ENCODE measurements at places on chromosomes 2 and 18.

DNA sequence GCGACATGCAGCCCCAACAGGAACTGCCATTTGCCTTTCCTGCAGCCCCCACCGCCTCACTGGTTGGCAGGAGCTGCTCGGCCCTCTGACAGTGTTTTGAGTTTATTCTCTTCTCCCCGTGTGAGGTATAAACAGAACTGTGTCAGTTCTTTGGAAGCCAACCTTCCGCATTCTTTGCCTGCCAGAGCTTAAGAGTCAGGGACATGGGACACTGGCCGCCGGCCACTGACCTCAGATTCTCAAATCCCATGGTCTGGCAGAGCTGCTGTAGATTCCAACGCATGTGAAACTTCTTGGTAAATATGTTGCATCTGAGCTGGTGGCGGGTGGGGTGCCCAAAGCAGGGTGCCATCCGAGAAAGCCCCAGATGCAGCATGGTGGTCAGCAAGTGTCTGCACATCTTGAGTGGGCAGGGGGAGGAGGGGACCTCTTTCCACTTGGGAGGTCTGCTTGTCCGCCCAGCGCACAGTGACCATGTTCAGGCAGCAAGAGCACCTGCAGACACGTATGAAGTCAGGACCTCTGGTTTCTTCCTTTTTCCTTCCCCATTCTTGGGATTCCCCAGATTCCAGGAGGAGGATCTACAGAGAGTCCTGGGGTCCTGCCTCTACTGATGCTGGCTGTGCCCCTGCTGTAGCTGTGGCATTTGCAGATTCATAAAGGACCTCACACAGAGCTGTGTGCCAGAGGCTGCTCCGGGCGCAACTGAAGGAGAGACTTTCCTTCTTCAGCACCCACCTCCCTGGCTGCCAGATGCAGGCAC lies 23.8 kb downstream of the ASB18 start:
- no peak for DNase-seq

GRCh38 chr2:43488737-43489136 lies 107.1 kb downstream of the THADA start:
- no peak for DNase-seq

DNA sequence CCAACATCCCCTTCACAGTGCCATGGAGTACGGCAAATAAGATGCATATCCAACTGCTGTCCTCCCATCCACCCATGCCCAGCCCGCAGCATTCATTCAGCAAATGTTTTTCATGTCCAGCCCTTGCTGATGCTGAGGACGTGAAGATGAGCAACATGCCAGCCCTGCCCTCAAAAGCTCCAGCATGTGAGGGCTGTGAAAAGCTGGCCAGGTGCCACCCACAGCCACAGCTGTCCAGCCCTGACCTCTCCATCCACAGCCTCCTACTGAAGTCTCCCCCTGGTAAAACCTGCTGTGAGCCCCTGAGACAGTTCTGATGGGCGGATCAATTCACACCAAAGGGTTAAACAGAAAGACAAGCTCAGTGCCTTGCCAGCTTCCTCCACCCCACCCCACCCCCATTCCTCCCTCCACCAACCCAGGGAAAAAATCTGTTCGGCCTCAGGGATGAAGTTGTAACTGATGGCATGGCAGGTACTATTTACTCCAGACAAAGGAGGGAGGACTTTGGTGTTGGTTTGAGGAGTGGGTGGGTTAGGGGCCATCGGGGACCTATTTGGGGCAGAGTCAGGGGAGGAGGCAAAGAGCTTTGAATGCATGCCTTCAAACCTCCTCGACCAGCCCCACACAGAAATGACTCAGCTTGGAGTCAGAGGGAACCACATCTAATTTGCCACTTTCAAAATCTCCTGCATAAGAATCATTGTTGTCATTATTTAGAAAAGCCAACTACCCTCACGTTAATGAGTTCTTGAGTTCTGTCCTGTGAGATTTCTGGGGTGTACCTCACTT lies 4.3 kb downstream of the ZBTB7C start:
- DNase-seq: no peak

DNA sequence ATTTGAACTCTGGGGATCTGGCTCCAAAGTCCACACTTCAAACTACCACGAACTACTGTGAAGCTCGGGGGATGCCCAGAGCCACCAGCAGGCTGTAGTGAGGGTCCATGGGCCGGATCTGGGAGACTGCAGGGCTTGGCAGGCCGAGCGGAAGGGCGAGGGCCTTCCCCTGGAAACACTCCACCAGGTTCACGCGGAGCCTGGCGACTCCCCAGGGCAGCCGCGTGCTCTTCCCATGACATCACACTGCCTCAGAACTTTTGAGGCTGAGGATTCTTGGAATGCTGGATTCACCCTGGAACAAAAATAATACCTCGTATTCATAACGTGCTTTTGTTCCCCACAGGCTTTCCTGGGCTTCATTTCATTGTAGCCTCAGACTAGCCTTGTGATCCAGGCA lies 201.0 kb downstream of the SMAD7 start:
- DNase-seq: no peak

DNA sequence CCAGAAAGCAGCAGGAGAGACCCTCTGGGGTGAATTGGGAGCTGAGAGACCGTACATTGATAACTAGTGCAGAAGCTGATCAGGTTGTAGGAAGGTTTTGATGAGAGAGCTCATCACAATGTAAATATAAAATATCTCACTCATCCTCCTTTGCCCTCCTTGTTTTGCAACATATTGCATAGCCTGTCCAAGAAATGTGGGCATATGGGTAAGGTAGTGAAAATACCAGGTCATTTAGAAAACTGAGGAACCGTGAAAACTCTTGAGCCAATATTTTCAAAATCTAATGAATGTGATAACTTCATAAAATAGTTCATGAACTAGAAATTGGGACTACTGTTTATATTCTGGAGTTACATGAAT lies 31.4 kb downstream of the C18orf54 start:
- no peak for DNase-seq

DNA sequence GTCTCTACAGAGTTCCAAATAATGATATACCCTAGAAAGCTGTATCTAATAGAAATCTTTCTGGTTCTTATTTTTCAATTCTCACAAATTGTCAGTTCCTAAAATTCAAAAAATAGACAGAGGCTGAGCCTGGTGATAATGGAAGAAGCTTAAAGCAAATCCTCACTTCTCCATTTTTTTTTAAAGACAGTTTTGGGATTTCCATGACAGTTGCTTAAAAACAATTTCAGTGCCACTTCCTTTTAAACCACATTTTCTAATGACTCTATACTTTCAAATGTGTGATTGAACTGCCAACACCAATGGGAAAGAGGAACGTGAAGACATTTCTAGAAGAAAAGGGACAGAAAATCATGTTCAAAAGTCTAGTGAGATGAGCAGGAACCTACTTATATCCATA lies 4.0 kb downstream of the GKN2 start:
- DNase-seq: no peak

GRCh38 chr18:76452357-76452756 lies 42.7 kb downstream of the ZNF516 start:
- no peak for DNase-seq

- DNase-seq: no peak
Measured at GRCh38 chr2:170905864-170906263, 23.2 kb upstream of the GORASP2 start.

DNA sequence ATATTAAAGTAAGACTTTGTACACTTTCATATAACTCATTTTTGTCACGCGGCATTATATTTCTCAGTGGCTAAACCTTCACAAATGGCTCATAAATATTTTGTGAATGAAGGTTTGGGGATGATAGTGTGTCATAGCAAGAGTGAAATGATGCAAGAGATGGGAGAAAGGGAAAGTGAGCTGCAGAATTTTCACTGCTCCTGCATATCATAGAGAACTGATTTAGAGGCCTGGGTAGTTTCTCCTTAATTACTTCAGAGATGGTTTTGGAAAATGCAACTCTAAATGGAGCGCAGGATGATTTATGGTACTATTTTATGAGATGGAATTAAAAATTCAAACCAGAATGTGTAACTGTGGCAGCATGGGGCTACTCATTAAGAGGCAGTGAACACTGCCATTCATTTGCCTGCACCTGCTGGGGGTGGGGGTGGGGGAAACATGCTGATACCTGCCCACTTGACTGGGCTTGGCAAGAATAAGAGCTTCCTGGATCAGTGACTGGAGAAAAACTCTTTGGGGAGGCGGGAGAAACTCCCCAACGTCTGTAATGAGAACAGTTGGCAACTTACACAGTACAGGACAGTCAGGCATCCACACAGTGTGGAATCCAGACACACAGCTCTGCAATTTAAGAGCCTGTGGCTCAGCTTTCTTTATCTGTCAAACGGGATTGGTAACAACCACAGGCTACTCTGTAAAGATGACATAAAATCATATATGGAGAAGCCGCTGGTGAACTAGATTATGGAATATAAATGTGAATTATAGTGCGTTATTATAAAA lies 941.9 kb downstream of the SLC4A3 start:
- DNase-seq: no peak

DNA sequence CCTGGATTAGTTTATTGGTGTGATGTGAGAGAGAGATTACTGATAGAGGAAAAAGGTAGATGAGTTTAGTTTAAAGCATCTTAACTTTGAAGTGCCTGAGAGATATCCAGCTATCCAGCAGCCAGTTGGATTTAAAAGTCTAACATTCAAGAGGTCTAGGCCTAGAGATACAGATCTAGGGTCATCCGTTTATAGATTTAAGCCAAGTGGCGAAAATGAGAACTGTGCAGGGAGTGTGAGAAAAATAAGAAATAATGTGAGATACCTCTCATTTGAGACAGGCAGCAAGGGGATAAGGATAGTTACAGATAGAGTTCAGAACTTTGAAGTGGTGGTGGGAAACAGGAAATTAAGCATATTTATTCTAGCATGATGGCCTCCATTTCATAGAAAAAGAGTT lies 5.3 kb upstream of the ORC2 start:
- DNase-seq: no peak

DNA sequence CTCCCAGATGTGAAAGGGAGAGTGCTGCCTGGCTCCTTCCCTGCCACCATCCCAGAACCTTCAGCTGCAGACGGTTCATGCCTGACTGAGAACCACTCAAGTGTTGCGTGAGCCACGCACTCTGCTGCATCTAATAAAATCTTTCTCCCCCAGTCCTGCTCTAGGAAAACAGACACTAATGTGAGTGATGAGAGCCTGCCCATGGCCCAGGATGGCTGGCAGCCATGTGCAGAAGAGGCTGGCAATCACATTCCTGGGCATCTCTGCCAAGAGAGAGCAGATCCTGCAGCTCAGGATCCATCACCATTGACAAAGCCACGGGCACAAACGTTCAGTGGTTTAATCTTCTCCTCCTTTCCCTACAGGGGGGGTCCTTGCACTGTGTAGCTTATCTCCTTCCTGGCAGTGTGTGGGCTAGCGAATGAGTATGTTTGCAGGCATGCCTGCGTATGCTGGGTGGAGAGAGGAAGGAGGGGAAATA lies 477.5 kb downstream of the SLC4A3 start:
- DNase-seq: no peak

DNA sequence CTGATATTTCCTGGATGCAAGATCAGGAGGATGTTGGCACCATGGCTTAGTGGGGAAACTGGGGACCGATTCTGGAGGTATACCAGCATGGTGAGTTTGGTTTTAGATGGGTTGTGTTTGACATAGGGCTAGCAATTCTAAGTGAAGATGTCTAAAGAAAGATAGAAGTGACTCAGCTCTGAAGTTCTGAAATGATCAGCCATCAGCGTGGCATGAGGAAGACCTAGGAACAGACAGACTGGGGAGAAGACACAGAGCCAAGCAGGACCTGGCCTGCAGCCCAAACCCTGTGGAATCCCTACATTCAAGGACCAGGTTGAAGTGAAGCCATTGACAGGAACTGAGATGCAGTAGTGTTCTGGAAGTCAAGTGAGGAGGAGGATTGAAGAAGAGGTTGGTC lies 39.8 kb downstream of the HRH4 start:
- no peak for DNase-seq

DNA sequence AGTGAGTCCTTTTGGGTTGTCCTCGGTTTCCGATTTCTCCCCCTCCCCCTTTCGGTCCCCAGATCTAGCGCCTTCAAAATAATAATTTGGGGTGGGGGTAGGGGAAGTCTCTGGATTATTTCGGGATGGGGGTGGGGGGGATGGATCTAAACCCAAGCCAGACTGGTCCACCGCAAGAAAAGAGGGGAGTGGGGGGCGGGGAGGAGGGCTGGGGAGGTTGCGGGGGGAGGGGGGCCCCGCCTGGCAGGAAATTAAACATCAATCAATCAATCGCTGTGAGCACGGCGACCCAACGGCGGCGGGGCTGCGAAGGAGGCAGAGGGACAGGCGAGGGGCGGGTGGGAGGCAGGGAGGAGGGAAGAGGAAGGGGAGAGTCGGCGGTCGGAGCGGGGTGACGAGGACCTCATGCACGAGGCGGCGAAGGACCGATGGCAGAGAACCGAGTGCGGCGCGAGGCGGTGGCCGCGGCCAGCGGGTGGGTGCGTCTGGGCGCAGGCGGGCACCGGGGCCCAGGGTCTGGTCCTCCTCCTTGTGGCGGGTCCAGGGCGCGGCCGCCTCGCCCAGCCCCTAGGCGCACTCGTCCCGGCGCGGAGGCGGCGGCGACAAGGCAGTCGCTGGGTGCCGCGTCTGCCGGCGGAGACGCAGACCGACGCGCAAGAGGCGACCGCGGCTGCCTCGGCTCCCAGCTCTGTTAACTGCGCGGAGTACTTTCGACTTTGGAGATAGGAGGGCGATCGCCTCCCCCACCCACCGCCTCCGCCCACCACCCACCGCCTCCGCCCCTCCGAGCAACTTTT lies 468 bp upstream of the SATB2 start:
- no peak for DNase-seq

DNA sequence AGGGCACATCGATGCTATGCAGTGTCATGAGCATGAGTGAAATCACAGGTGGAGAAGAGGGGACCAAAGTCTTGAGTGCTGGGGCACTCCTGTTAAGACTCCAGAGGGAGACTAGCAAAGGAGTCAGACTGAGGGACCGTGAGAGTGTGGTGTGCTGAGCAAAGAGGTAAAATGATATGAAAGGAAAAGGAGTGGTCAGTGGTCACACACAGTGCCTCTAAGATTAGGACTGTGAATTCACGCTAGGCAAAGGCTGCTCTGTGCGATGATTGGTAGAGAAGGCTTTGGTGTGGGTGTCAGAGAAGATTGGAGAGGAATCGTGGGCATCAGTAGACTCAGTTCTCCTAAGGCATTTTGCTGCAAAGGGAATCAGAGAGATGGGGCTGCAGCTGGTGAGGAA lies 12.8 kb downstream of the SOCS6 start:
- DNase-seq: no peak

DNA sequence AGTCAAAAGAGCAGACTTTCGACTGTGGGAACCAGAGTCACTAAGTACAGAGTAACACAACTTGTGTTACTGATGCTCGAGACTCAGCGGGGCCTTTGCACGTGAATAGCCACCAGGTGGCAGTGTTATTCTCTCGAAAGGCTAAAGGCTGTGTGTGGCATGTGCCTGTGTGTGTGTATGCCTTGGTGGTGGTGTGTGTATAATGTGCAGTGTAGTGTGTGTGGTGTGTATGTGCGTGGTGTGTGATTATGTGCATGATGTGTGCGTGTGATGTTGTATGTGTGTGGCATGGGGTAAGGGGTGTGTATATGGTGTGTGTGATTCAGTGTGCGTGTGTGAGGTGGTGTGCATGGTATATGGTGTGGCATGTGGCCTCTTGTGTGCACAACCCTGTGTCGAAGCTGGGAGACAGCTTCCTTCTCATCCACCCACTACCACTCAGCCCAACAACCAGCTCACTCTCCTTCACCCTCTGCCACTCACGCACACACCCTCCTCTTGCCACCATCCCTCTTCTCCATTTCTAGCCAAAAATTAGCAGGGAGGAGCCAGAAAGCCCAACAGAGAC lies 83.0 kb upstream of the ZNF532 start:
- peak; percentile 69 for DNase-seq

All from occipital lobe (tissue), 3 donors.